ENCODE measurements at places on chromosomes 7 and 10.

DNA sequence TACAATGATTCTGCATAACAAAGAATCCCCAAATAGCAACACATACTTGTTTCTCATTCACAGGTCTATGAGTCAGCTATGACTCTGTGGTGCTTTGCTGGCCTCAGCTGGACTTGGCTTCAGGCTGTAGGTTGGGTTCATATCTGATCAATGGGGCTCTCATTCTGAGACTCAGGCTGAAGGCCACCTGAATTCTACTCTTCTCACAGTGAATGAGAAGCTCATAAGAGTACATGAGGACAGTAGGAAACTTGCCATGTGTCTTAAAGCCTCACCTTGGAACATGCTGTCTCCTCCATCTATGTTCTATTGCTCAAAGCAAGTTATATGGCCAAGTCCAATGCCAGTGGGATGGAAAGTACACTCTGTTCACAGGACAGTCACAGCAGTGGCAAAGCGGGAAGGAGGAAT is 292.9 kb downstream of the BMPER start:
- DNase-seq = peak; percentile 5

GRCh38 chr7:124937076-124937475 is 7.5 kb upstream of the POT1 start:
- DNase-seq = no peak

DNA sequence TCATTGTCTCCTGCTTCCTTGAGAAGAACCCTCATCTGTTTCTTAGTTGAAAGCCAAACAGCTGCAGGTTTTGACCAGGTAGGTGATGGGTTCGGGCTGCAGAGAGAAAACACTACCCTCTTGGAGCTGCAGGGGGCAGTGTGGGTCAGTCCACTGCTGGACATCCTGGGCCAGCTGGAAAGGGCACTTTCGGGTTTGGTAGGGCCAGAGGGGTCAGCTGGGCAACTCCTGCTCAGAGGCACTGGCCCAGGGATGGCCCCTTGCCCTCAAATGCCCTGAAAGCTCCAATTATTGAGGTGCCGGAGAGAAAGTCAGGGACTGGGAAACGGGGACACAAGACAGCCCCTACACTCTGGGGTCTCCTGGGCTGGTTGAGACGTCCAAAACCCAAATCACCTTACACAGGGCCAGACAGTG is 90.7 kb downstream of the MKI67 start:
- peak; percentile 48 for DNase-seq

- DNase-seq = no peak
Measured at GRCh38 chr7:77382532-77382931, 33.6 kb downstream of the GSAP start.

GRCh38 chr10:129756912-129757901 is 206.9 kb downstream of the EBF3 start:
- peak; percentile 3 for DNase-seq

DNA sequence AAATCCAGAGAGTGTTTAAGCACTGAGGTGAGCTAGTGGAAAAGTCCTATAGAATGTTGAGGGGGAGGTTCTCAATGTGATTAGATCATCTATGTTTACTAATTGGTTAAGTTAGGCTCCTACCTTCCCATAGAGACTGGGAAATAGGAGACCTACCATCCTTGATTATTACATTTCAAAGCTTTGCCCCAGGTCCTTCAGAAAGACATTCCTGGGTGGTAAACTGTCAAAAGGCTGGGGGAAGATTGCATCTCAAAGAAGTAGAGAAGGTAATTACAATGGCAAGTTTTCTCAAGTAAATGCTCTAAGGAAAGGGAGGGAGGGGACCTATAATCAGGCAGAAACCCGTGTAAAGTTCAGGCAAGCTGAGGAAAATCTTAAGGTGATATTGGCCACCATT is 247.8 kb upstream of the SMIM30 start:
- DNase-seq = no peak

- DNase-seq = peak; percentile 60
Measured at GRCh38 chr7:522071-522950, 2.7 kb upstream of the PDGFA start.

DNA sequence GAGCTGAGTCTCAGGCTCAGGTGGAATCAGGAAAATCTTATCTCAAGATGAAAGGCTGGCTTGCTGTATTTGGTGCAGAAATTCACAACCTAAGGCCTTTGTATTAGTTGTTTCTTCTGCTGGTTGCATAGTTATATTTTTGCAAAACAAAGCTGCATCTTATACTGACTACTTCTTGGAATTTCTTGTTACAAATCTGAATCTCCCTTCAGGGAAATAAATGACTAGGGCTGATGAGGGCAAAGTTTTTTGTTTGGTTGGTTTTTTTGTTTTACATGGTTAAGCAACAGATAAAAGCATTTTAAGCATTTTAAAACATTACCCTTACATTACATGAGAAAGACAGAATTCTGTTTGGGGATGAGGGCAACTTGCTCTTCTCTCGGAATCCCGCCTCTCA is 13.9 kb upstream of the LRRN3 start:
- no peak for DNase-seq

DNA sequence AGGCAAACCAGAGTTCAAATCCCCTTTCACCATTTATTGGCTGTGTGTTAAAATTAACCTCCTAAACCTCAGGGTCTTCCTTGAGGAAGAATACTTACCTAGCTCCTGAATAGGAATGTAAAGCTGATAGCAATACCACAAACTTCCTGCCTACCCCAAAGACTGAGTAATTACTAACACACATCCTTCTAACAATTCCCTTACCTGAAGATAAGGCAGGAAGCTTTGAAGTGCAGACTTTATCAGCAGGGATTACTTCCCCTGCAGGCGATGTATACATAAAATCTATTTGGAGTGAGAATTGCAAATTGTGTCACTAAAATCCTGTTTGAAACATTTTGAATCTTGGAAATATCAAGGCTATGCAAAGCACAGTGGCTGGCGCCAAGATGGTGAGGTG is 21.2 kb downstream of the EVX1 start:
- DNase-seq = no peak

DNA sequence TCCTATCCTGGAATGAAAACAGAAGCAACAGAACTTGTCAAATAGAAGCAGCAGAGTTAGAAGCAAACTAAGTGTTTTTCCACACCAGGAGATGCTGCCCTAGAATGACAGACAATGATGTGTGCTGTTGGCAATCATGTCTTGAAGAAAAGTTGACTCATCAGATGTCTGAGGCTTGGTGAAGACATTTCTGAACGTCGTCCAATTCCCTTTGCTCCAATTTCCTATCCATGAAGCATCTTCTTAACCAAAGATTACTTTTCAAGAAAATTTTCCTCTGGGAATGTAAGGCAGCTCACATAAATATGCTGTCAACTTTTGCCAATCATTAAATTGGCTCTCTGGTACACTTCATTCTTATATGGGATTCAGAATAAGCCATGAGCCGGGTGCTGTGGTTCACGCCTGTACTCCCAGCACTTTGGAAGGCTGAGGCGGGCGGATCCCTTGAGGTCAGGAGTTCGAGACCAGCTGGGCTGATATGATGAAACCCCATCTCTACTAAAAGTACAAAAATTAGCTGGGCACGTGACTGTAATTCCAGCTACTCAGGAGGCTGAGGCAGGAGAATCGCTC is 34.6 kb downstream of the MALSU1 start:
- peak; percentile 98 for DNase-seq

DNA sequence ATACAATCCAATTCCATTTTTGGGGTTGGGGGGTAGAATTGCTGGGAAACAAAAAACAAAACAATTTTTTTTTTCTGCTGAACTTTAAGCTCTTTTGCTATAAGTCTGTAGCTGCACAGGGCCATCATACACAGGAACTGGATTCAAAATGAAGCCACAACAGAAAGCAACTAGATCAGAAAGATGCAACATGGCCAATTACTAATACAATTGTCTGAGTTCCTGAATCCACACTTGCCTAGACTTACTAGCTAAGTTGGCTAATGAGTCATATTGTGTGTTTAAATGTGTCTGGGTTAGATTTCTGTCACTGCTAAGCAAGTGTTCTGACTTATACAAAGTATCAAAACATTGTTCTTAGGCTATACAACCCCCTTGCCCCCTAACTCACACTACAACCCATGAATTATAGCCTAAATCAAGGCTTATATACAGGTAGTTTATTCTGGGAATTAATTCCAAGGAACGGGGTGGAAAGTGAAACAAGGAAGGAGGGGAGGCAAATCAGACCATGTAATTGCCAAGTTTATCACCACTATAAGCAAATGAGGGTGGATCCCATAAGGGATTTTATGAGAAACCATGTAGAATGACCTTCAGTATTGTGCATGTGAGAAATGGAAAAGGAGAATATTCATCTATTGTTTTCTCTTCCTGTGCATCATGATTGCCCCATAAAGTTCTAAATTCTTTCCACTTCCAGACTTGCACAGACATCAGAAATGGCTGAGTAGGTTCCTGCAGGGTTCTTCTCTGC is 337.9 kb upstream of the SORCS1 start:
- peak; percentile 7 for DNase-seq

- DNase-seq = no peak
Measured at GRCh38 chr7:421136-421991, 98.3 kb downstream of the PDGFA start.

DNA sequence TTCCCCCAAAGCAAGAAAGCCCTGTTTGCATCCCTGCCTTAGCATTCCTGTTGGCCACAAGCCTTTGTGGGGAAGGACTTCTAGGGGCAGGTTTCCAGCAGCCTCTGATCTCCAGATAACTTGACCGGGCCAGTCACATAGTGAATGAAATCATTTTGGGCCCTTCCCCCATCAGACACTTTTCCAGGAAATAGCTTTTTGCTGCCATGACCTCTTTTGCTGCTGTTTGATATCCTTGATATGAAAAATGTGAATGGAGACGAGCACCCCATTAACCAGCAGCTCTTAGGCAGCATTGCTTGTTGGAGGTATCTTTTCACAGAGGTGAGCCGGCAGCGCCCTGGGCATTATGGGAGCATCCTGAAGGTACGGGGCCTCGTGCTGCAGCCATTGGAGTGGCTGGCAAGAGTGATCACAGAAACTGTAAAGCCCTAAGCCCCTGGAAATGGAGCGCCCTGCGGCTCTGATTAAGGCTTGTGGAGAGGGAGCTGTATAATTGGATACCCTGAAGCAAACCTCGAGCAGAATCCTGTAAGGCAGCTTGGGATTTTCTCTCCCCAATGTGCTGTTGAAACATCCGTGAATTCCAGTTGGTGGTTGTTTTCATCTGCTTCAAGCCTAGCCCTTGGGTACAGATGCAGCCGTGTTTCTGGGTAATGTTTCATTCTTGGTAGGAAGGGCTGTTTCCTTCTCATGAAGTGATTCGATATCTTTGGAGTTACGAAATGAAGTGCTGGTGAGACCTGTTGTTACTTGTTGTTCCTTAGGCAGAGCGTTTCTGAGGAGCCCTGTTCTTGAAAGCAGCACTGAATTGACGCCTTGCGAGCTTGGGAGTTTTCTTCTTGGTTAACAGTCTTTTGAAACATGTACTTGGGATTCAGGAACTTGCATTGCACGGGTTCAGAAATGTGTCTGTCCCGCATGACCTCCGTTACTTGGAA is 179.0 kb downstream of the PTEN start:
- peak; percentile 24 for DNase-seq

GRCh38 chr10:3393958-3394357 is 221.4 kb upstream of the PITRM1 start:
- no peak for DNase-seq

- DNase-seq = peak; percentile 93
Measured at GRCh38 chr7:137970253-137970975, 31.5 kb downstream of the CREB3L2 start.

DNA sequence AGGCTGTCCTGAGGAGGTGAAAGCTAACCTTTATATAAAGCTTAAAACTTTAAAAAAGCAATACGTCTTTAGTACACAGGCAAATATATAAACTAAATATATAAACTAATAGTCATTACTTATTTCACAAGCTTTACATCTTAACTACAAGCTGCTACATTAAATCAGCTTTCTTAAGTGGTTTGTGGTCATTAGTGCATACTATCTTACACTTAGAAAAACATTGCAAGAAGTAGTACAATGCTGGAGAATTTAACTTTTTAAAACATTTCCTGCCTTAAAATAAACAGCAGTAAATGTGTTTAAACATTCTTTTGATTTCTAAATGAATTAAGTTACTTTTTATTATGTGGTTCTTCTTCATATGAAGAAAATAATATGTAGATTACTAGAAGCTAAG is 36.3 kb downstream of the MET start:
- no peak for DNase-seq

DNA sequence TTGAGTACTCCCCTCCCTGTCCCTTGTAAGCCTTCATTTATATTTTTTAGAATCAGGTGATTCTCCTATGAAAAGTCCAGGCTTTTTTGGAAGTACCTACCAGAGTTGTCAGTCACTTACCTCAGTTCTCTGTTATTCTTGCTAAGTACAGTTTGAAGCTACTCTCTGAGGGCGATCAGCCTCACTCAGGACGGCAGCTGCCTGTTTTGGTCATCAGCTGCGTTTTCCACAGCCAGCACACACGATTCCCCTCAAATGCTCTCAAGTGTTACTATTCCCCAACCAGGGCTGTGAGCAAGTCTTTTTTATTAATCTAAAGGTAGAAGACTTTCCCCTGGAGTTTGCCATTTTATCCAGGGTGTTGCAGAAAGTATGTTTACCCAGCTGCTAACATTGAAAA is 328.6 kb downstream of the SUGCT start:
- DNase-seq = no peak

GRCh38 chr10:64115471-64115870 is 594.3 kb downstream of the REEP3 start:
- no peak for DNase-seq

DNA sequence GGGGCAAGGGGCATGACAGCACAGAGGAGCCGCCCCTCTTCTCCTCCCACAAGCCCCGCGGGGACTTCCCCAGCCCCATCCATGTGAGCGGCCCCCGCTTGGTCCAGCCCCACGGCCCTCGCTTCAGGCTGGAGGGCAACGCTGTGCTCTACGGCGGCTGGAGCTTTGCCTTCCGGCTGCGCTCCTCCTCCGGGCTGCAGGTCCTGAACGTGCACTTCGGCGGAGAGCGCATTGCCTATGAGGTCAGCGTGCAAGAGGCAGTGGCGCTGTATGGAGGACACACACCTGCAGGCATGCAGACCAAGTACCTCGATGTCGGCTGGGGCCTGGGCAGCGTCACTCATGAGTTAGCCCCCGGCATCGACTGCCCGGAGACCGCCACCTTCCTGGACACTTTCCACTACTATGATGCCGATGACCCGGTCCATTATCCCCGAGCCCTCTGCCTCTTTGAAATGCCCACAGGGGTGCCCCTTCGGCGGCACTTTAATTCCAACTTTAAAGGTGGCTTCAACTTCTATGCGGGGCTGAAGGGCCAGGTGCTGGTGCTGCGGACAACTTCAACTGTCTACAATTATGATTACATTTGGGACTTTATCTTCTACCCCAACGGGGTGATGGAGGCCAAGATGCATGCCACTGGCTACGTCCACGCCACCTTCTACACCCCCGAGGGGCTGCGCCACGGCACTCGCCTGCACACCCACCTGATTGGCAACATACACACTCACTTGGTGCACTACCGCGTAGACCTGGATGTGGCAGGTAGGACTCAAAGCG is 5.1 kb downstream of the AOC1 start:
- DNase-seq = no peak

GRCh38 chr10:127702271-127702670 is 34.7 kb upstream of the FOXI2 start:
- DNase-seq = no peak

GRCh38 chr10:53606981-53607380 is 834.4 kb upstream of the MBL2 start:
- no peak for DNase-seq

- peak; percentile 69 for DNase-seq
Measured at GRCh38 chr10:113399065-113399464, 153.8 kb upstream of the HABP2 start.

Measured in GM23248 (cell line).